HEK293T (cell line): ENCODE measurements at places on chromosomes 4 and X.

DNA sequence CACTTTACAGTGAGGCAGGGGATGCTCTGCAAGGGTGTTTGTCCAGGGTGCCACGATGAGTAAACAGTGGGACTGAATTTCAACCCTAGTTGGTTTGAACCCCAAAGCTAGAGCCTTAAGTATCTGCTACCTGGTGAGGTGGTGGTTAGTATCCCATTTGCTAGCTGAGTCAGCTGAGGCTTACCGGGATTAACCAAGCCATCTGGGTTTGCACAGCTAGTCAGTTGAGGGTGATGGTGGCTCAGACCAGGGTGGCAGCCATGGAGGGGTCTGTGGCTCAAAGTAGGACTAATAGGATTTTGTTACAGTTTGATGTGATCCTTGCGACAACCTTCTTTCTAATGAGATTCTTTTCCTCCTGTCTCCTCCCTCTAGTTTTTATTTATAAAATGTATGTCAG lies 1.9 kb downstream of the EVC start:
- DNase-seq: no peak

DNA sequence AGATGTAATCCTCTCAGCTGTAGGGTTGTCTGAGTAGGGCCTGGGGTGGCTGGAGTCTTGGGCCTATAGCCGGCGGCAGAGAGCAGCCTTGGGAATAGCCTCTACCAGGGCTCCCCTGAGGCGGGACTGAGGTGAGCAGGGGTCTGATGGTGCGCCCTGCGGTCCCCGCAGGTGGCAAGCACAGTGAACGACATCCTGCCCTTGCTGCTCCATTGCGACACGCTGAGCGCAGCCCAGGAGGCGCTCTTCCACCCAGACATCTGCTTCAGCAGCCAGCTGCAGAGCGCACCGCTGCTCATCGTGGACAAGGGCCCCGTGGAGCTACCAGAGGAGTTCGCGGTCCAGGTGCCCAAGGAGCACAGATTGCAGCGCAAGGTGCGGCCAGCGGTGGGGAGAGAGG lies 317.0 kb downstream of the ADGRL3 start:
- no peak for DNase-seq

GRCh38 chrX:133646719-133647116 lies 231.4 kb upstream of the GPC4 start:
- DNase-seq: no peak

- DNase-seq: no peak
Observed at GRCh38 chr4:17058916-17059741, 160.7 kb upstream of the LDB2 start.

GRCh38 chr4:1419708-1420107 lies 13.5 kb upstream of the NKX1-1 start:
- DNase-seq: no peak

GRCh38 chr4:108081256-108081655 lies 87.5 kb downstream of the LEF1 start:
- DNase-seq: no peak

GRCh38 chr4:20447103-20447502 lies 195.4 kb downstream of the SLIT2 start:
- no peak for DNase-seq
